HL-60 (cell line): ENCODE measurements at places on chromosomes 12 and 14.
A peak's percentile ranks its signal among the peaks of the same experiment; 100 is the strongest.

- DNase-seq: no peak
Measured at GRCh38 chr14:30520536-30520935, 38.4 kb upstream of the G2E3 start.

DNA sequence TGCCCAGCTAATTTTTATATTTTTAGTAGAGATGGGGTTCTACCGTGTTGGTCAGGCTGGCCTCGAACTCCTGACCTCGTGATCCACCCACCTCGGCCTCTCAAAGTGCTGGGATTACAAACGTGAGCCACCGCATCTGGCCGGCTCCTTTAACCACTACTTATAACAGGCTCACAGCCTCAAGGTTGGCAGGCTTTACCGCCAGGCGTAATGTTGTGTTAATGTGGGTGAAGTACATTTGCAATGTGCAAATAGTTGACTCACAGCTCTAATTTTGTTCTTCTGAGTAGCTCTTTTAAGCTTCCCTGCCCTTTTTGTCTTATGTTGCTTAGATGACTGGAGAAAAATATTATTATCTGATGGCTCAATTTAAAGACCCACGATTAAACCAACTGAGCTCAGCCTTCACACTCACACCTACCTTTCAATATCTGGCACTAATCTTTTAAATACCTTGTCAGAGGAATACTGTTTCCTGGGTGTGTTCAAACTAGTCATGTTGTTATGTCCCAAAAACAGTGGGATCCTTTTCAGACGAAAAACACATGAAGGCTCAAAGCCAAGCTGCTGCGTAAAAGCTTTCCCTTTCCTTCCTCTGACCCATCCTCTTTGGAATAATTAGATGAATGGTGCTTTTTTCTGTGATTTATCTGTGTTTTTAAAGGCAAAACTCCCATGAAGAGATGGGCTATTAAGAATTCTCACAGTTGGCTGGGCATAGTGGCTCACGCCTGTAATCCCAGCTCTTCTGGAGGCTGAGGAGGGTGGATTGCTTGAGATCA is 57.2 kb upstream of the USP44 start:
- DNase-seq: no peak

GRCh38 chr12:104291867-104292524 is 11.5 kb upstream of the EID3 start:
- no peak for DNase-seq

DNA sequence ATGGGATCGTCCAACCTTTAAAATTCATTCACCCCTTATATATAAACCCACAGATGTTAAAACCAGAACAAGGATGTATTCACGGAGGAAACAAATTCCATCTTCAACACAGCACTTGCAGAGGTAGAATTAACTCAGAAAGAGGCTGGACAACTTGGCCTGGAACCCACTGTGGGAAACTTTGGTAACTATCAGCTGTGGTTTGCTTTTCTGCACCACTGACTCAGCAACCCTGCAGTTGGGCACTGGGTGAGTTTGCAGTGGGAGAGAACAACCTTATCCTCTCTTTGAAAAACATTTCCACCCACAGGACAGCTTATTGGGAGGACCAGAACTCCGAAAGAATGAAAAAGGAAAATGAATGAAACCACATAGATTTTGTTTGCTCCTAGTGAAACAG is 66.3 kb downstream of the ZNF664 start:
- DNase-seq: no peak

DNA sequence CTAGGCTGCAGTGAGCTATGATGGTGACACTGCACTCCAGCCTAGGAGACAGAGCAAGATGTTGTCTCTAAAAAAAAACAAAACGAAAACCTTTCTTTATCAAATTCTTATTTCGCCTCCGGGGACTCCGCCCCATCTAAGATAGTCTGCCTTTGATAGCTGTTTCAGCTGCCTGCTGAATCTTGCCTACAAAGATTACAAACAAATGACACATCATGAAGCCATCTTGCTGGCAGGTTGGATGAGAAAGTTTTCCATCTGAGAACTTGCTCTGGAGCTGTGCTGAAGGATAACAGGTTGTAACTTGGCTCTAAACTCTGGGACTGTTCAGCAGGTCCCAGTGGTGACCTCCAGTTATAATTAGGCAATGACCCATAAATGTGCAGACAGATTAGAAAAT is 41.8 kb upstream of the AEBP2 start:
- no peak for DNase-seq

DNA sequence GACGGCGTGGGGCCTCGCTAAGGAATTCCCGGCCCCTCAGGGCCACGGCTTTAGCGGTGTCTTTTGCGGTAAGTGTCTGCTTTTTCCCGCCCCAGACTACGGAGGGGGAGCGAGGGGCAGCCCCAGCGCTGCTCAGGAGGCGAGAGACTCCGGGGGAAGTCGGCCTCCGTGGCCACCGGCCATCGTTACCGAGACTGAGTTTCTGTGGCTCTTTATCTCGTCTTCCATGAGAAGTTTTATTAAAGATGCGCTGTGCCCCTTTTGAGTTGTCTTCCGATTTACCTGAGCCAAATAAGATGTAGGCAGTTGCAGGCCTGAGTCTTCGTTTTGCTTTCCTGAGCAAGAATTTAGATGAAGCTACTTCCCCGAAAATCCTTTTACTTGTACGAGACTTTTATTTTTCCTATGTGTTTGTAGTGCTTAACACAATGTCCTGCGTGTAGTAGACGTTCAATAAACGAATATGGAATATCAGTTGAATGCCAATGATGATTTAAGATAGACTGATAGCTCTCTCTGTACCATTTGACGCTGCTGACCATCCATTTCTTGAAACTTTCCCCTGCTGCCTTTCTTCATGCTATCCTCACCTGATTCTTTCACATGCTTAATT is 462 bp downstream of the SRP54 start:
- DNase-seq: no peak

DNA sequence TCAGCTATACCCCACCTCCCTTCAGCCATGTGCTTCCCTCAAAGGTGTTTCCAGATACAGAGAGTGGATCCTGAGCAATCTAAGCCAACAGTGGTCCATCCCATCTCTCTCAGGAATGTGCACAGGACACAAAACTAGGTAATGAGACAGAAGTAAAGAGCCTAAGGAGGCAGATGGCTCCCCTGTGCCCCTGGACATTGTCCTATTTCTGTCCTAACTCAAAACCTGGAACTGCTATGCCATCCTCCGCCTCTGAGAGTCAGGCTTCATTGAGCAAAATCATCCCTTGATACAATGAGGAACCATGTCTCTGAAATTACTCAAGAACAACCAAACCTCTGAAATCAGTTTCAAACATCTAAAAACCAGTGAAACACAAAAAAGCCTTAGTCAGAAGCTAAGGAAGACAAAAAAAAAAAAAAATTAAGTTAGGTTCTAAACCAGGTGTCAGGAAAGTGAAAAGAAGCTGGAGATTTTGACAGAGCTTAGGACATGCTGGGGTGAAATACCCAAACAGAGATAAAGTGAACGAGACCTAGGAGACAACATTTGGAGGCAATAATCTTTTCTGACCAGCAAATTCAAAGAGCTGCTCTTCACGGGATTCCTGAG is 200.3 kb upstream of the PLEKHG7 start:
- peak; percentile 72 for DNase-seq

DNA sequence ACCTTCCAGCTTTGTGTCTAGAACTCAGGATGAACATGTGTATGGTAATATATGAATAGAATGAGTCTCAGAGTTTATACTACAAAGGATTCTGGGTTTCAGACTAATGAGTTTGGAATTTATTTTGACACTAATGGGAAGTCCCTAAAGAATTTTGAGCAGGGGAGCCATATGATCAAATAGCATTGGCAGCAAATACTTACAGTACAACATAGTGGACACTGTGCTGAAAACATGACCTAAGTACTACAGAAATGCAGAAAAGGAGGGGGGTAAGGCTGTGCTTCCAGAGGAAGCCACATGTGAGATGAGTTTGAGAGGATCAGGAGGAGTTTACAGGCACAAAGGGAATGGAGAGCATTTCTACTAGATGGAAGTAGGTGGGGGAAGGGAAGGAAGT is 225.8 kb downstream of the C12orf42 start:
- DNase-seq: no peak

DNA sequence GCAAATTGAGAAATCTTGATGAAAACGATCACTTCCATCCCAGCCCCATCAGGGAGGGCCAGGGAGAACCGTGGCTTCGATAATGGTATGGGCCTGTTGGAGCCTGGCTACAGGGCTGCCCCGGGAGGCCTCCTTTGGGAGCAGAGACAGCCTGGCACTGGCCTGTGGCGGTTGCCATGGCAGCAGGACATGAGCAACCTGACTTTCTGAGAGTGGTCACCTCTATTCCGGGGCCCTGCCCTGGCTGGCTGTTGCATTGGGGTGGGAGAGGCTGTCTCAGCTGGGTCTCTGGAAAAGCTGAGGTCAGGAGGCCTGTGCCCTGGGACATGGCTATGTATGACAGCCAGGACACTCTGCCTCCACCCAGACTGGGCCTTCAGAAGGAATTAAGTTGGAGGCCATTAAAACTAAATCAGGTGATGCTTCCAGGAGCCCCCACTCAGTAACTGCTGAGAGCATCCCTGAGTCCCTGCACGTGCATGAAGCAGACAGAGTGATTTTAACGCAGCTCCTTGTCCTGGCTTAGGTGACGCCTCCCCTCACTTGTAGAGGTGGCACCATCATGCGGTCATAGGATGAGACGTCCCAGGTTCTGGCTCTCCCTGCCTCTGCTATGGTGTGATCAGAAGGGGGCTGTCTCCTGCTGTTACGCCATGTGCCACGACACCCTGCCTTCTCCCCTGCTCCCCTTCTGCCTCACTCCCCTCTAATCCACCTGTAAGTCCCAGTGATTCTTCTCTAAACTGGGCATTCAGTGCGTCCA is 126.3 kb downstream of the SLC25A47 start:
- no peak for DNase-seq

DNA sequence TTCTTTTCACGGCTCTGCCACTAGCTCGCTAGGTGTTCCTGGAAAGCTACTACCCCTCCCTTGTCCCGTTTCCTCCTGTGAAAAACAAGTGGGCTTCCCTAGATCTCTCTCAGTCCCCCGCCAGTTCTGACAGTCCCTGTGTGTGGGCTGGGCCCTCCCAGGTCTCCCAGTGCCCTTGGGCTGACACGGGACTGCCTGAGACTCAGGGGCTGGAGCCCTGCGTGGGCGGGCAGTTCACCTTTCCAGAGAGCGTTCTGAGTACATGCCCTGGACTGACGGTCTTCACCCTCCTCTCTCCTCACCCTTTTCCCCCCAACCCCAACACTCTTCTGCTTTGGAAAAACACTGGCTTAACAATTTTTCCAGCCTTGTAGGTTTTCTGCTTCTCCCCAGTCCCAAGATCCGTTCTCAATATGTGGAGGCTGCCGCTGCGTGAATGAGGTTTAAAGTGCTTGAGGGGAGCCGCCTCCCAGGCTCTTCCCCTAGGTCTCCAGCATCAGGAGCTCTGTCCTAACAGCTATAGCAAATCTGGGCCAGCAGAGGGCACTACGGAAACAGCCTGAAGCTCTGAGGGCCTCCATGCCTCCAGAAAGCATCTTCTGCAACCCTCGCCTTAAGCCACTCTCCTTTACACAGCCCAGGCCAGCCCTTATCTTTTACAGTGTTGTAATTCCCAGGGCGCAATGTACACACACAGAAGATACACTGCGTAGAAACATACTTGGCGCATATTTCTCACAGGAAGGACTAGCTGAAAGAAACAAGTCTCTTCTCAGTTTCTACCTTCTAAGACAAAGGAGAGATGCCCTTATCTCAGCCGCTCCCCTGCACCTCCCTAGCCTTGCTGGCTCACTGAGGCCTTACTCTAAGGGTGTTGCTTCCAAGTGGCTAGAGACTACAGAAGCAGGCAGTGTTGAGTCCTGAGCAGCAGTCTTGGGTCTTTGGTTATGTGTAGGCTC is 10.4 kb upstream of the DCD start:
- DNase-seq: peak; percentile 48

DNA sequence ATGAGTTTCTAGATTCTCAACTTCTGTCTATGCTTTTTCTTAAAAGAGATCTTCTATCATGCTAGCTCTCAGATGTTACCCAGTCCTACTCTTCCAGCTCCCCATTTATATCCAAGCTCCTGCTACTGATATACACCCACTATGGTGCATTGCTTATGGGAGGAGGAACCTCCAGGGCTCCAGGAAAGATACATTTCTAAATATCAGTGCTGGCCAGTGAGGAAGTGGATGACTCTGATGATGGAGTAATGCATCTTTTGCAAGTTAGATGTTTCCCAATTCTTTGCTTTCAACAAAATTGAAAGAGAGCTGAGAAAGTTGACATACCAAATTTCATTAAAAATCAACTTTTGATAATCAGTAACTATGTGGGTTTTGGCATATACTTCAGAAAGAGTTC is 105.7 kb upstream of the RESF1 start:
- DNase-seq: peak; percentile 68

DNA sequence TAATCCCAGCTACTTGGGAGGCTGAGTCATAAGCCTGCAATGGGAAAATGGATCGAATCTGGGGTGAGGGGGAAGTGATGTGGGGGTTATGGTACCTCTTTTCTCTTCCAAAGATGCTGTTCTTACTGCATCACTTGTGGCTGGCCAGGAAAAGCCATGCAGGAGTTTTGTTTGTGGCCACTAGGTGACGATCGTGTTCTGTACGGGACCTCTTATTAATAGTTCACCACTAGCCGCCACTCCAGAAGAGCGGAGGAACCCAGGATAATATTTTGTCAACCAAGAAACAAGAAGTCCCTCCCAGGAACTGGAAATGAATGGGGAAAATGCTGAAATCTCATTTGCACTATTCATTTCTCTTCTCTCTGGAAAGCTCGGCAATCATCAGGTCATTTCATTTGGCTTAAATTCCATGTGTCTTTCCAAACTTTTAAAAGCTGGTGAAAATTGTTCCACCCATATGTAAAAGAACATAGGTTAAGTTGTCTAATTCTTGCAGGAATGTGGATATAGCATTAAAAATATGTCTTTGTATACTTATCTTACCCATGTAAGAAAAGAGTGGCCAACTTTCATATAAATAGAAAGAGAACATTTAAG is 8.9 kb downstream of the GPR65 start:
- DNase-seq: no peak

GRCh38 chr14:76647697-76648298 is 113.5 kb upstream of the VASH1 start:
- DNase-seq: peak; percentile 8

DNA sequence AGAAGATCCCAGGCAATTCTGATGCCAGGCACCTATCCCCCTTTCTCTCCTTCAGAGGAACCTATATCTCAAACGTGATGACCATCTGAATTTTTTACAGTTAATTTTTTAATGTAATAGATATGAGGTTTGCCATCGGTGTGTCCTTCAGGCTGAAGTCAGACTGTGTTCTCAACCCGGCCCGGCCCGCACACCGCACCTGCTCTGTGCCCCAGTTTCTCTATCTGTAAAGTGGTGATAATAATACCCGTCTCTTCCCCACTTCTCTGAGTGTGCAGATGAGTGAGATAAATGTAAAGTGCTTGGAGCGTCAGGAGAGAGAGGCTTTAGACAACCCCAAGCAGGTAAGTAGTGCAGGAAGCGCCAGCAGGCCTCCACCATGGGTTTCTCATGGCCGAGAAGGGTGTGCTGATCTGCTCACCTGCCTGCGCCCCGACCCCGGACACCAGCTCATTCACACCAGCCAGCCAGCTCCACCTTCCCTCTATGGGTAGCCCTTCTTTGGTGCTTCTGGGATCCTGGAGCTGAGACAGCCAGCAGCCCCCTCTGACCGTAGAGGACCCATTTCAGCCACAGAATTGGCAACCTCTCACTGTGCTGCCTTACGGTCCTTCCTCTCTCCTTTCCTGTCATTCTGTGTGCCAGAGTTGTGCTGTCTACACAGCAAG is 80.0 kb downstream of the ZFP36L1 start:
- no peak for DNase-seq
